ENCODE measurements at places on chromosomes 13 and 19.

DNA sequence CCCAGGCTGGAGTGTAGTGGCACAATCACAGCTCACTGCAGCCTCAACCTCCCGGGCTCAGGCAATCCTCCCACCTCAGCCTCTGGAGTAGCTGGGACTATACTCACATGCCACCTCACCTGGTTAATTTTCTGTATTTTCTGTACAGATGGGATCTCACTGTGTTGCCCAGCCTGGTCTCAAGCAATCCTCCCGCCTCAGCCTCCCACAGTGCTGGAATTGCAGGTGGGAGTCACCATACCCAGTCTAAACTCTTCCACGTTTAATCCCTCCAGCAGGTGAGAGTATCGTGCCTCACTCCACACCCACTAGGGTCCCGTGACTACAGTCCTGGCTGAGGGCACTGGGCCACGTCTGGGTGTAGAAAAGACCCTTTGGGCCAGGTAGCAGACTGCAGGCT, 16.5 kb downstream of the BCAT2 start:
- no peak for DNase-seq

GRCh38 chr19:40266119-40266518, 19.0 kb downstream of the AKT2 start:
- no peak for DNase-seq

- DNase-seq: peak; percentile 91
Measured at GRCh38 chr13:114119196-114119595, 13.2 kb downstream of the RASA3 start.

DNA sequence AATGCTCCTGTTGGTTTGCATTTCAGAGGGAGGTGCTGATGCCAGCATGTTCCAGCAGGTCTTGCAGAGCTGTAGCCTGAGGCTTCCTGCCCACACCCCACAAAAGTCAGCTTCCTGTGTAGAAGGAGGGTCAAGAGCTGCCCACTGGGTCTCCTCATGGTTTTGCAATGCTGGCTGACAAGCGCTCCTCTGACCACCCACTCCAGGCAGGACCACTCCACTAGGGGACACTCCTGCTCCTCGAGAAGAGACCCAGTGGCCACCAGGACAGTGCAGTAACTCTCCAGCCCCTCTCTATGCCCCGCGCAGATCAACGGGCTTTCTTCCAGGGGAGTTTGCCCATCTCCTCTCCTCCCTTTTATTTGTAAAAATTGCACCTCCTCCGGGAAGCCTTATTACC, 72.9 kb upstream of the UQCRFS1 start:
- no peak for DNase-seq

DNA sequence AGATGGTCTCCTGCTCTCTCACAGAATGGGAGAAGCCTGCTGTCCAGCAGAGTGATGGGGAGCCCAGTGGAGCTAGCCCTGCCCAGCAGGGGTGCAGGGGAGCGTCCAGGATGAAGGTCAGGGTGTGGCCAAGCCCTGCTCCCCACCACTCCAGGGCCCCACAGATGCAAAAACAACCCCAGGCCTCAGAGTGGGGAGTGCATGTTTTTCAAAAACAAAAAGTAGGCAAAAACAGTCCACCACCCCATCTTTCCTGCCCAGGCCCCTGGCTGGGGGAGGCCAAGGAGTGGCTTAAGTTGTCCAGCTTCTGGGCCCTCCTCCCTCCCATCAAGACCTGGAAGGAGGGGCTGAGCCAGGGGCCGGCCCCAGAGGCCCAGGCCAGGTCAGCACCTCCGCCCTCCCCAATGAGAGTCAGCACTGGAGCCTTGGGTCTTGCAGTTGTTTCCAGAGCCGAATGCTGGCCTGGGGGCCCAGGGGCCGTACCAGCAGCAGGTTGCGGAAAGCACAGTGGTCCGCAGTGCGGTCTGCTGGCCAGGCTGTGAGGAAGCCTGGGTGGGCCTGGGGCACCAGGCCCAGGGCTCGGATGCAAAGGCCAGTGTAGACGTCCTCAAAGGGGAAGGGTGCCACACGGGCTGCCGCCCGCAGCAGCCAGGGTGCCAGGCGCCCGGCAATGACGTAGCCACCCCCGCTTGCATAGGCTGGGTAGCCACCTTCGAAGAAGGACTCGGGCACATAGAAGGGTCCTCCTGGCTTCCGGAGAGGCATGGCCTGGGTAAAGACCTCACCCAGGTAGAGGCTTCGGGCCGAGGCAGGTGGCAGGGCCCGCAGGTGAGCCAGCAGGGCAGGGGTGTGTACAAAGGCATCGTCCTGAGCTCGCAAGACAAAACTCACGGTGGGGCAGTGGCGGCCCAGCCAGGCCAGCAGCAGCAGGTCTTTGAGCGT, 1.7 kb downstream of the B3GNT8 start:
- DNase-seq: no peak

GRCh38 chr19:12695514-12695913, 917 bp downstream of the FBXW9 start:
- DNase-seq: no peak

DNA sequence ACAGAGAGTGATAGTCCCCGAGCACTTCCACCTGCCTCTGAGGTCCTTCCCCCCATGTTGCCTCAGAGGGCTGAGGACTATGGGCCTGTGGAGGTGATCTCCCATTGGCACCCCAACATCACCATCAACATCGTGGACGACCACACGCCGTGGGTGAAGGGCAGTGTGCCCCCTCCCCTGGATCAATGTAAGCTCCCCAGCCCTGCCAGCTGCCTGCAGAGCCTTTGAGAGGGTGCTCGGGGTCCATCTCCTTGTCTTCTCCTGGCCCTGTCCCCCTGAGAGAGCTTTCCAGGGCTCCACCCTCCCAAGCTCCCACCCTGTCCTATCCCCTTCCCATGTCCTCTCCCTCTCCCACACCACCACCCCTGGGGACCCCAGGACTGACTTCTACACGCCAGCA, 14.9 kb upstream of the RELB start:
- no peak for DNase-seq

DNA sequence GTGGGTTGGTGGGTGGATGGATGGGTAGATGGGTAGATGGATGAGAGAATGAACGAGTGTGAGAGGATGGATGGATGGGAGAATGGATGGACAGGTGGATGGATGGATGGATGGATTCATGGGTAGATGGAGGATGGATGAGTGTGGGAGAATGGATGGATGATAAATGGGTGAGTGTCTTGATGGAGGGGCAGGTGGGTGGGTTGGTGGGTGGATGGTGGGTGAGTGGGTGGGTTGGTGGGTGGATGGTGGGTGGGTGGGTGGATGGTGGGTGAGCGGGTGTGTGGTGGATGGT, 35.4 kb upstream of the ONECUT3 start:
- no peak for DNase-seq

- no peak for DNase-seq
Measured at GRCh38 chr19:30350692-30351663, 21.2 kb upstream of the ZNF536 start.

- DNase-seq: no peak
Measured at GRCh38 chr19:7469669-7470285, 19.1 kb downstream of the PEX11G start.

- DNase-seq: no peak
Measured at GRCh38 chr19:41328842-41329225, 18.9 kb downstream of the CCDC97 start.

GRCh38 chr13:24243302-24243701, 66.1 kb upstream of the C1QTNF9 start:
- peak; percentile 15 for DNase-seq

GRCh38 chr13:50691681-50692263, 151.7 kb downstream of the DLEU7 start:
- DNase-seq: no peak

DNA sequence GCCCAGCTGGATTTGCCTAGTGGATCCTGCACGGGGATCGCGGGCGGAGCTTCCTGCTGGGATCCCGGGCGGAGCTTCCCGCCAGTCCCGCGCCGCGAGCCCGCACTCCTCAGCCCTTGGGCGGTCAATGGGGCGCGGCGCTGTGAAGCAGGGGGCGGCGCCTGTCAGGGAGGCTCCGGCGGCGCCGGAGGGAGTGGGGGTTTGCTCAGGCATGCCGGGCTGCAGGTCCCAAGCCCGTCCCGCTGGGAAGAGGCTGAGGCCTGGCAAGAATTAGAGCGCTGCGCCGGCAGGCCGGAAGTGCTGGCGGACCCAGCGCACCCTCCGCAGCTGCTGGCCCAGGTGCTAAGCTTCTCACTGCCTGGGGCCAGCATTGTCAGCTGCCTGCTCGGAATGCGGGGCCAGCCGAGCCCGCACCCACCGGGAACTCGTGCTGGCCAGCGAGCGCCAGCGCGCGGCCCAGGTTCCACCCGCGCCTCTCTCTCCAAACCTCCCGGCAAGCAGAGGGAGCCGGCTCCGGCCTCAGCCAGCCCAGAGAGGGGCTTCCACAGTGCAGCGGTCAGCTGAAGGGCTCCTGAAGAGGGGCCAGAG, 119.6 kb downstream of the PRR20E start:
- no peak for DNase-seq

- DNase-seq: no peak
Measured at GRCh38 chr13:24081387-24081786, 79.1 kb upstream of the SPATA13 start.

DNA sequence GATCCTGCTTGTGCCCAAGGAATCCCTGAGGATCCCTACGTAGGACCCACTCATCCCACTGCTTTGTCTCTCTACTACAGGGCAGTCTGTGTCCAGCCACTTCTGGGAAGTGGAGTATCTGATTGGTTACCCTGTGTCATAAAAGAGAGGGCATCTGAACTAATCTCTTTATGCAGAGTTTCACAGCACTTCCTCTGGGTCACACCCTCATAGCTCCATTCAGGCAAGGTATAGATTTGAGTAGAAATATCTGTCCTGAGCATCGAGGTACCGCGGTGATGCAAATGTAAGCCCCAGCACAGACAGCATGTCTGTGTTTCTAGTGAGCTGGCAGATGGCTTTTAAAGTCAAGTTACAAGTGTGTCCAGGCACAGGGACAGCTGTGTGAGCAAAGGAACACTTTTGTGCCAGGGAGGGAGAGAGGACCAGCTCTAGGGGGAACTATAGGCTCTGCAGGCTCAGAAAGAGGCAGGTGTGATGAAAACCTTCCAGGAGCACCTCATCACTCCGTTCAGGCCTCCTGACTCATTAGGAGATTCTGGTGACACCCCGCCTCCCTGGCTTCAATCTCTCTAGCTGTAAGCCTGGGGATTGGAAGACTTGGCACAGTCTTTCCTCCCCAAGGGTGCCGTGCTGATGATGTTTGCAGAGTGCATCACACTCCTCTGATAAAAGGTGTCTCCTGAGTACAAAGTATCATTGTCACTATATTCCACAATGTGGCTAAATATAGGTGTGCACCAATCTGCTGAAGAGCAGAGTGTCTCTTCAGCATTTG, 84.3 kb upstream of the UBL3 start:
- no peak for DNase-seq

DNA sequence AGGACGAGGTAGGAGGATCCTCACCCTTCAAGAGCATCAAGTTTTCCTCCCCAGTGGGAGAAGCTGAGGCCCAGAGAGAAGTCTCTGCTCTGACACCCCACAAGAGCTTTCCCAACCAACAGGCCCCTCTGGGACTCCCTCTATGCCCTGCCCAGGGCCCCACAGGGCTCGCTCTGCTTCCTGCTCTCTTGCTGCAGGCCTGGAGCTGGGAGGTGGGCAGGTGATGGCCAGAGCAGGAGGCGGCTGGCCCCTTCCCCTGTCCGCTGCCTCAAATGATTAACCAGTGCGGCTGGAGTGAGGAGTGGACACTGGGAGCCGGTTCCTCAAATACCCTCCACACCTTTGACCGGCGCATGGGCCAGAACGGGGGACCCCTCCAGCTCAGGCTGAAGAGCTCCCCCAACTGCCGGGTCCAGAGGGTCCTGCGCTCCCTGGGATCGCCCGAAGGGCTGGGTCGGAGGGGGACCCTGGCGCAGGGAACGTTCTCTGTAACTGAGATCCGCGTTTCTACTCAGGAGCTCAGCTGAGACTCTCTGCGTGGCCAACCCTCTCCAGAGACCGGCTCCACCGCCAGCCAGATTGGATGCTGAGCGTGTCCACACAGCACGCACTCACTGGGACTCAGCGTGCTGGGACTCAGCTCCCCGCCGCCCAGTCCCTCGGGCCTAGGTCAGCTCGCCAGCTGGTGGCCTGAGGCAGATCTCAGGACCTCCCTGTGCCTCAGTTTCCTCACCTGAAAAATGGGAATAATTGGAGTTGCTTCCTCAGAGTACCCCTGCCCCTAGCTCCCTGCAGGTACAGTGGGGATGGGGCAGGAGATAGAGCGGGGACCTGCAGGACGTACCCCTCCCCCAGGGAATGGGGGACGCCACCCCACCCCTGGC, 6.7 kb upstream of the ONECUT3 start:
- peak; percentile 7 for DNase-seq

GRCh38 chr13:50889317-50889716, 20.3 kb upstream of the RNASEH2B start:
- DNase-seq: no peak

DNA sequence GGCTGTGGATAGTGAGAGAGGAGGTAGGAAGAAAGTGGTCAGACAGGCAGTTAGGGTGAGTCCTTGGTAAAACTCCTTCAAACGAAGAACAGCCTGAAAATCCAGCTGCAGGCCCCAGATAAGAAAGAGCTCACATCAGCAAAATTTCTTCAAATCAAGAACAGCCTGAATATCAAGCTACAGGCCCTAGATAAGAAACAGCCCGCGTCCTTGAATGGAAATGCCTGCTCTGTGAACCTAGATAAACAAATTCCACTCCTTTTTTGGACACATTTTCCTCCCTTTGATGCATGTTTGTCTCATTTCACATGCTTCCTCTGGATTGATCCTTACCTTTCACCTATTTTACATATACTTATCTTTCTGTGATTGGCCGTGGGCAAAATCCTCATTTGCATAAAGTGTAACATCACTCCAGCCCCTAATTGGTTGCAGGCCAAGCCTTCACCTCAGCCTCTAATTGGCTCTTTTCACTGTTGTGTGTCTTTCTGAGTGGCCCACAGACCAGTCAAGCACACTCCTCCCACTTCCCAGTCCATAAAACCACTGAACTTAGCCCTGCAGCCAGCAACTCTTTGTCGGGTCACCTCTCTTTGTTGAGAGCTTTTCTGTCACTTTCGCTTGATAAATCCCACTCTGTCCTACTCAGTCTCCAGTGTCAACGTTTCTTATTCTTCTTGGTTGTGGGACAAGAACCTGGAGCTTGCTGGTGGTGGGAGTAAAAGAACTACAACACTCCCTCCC, 6.0 kb upstream of the SULT2A1 start:
- no peak for DNase-seq

GRCh38 chr13:24168392-24168750, 7.9 kb downstream of the SPATA13 start:
- DNase-seq: peak; percentile 70

DNA sequence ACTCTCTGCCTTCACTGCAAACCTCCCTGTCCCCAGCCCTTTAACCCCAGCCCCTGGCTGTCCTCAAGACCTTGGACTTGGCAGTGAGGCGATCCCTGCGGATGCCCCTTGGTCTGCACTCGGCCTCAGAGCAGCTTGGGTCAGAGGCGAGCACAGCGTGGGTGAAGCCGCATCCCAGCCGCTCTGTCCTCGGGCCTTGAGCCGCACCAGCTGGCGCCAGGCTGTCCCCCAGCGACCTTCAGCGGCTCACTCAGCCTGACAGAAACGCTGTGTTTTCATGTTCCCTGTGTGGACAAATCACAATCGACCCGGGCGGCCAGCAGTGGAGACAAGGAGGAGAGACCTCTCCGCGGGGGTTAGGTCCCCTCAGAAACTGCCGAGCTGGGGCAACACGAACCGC, 52.0 kb downstream of the GNG7 start:
- no peak for DNase-seq

- DNase-seq: no peak
Measured at GRCh38 chr13:42298392-42298791, 26.4 kb downstream of the AKAP11 start.
